ENCODE measurements at places on chromosomes 12 and 14.

GRCh38 chr12:106480251-106480650 lies 102.6 kb upstream of the RFX4 start:
- DNase-seq: no peak

DNA sequence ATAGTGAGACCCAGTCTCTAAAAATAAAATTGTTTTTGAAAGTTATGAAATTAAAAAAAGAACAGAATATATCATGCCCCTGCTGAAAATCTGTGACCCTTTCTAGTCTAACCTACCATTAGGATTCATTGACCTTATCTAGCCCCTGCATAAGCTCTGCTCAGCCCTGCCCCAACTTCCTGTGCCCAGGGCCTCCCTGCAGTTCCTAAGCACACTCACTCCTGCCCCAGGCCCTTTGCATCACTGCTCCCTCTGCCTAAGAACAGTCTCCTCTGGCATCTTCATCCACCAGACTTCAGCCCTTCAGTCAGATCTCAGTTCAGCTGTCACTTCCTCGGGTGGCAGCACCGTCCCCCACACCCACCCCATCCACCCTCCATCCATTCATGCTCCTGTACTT lies 55.4 kb downstream of the SCARB1 start:
- no peak for DNase-seq

GRCh38 chr12:84986586-84986985 lies 49.5 kb downstream of the TSPAN19 start:
- no peak for DNase-seq

- no peak for DNase-seq
Measured at GRCh38 chr12:69881771-69882170, 56.7 kb downstream of the MYRFL start.

GRCh38 chr14:37625597-37626595 lies 30.5 kb downstream of the TTC6 start:
- DNase-seq: no peak

DNA sequence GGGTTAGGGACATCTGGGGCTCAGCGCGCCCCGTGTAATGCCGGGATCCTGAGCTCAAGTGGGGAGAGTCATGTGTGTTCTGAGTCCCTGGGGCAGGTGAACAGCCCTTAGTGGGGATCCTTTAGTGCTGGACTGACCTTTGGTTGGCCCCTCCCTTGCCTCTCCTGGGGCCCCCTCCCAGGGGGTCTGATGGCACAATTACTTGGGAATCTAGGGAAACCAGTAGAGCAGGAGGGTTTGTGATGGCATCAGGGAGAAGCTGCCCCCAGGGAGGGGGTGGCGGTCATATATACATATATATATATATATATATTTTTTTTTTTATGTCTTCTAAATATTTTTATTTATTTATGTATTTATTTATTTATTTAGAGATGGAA lies at the start of gene MORN3:
TSS of gene MORN3 (minus strand) at position 134 of the 380 bp plus-strand sequence. CDS start 171 bp downstream, outside the sequence.
- no peak for DNase-seq

All from stimulated activated CD8-positive, alpha-beta memory T cell treated with anti-CD3 and anti-CD28 coated beads, Interleukin-4, amount 100 ng/mL, for 4 hours (primary cell).